ENCODE measurements at places on chromosomes 4 and X.

DNA sequence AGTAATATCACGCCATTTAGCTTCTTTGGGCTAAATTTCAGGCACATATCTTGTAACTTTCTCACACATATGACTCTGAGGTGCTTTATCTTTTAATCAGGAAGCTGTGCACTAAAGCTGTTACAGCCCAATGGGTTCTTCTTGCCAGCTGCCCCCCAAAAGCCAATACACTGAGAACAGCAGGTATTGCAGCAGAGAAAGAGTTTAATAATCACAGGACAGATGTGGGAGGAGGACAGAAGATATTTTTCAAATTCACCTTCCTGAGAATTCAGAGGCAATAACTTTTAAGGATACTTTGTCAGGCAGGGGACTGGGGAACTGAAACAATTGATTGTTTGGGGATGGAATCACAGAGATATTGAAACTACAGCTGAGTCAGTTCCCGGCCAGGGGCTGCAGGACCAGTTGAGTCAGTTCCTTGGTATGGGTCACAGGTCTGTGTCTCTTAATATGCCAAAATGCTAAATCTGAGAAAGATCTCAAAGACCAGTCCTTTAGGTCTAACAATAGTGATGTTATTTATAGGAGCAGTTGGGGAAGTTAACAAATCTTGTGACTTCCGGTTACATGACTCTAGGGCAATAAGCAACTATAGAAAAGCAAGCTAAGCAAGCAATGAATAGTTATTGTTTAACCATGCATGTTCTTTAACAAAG lies 28.1 kb downstream of the DDIT4L start:
- no peak for DNase-seq

DNA sequence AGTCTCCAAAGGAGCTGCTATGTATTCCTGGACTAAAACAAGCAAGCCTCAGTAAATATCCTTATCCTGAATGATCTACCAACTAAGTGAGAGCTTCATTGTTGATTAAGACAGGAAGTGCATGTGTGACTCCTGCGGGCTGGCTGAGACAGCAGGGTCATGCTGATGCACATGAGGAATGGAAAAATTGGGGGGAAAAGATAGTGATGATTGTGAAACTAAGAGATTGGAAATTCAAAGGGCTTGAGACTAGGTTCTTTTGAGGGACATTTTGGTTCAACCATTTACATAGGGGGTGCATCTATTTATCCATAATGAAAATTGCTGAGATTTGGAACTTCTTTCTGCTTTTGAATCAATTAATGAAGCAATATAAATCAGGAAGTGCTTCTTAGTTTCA lies 61.1 kb upstream of the C1QTNF7 start:
- DNase-seq = no peak

GRCh38 chr4:10421344-10422055 lies 35.7 kb downstream of the ZNF518B start:
- DNase-seq = no peak

GRCh38 chr4:136861091-136861490 lies 671.2 kb downstream of the PCDH18 start:
- DNase-seq = no peak

- DNase-seq = peak; percentile 25
Observed at GRCh38 chr4:616911-617643, 8.3 kb upstream of the PDE6B start.

DNA sequence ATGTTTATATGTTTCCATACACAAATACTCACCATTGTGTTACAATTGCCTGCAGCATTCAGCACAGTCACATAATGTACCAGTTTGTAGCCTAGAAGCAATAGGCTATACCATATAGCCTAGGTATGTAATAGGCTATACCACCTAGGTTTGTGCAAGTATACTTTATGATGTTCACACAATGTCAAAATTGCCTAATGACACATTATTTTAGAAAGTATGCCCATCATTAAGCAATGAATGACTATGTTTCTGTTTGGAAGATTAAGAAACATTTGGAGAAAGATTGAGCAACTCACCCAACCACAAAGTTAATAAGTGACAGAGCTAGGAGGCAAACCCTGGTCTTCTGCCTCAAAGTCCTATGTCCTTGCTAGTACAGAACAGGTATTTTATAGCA lies 96.8 kb upstream of the GRIA3 start:
- DNase-seq = no peak

DNA sequence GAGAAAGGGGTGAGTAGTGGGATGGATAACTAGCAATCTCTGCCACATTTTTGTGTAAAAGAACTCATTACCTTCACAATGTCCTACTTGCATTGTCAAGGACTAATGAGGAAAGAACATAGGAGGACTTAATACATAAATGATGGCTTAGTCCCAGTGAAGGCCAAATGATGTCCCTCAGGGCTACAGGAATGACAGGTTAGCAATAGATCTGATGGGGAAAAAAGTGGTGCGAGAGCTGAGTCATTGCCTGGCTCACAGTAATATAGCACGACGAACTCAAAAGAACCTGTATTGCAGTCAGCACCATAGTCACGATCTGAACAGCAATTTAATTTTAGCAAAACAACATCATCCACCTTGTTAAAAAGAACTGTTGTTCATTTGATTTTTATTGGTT lies 70.9 kb upstream of the ARHGAP36 start:
- DNase-seq = no peak

- DNase-seq = no peak
Observed at GRCh38 chr4:104169437-104169836, 325.3 kb downstream of the CXXC4 start.

DNA sequence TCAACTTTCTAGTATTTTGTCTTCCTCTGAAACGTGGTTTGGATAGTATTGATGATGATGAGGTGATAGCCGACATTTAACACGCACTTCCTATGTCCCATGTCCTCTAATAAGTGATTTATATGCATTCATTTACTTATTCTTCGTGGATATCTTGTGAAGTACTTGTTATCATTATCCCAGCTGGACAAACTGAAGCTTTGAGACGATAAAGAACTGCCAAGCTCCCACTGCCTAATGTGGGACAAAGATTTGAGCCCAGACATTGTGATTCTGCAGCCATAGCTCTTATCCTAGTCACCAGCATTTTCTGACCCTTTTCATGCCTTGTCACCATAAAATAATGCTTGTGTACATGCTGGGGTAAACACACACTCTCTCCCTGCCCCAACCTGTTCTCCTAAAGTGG lies 92.5 kb downstream of the RAPGEF2 start:
- DNase-seq = no peak

DNA sequence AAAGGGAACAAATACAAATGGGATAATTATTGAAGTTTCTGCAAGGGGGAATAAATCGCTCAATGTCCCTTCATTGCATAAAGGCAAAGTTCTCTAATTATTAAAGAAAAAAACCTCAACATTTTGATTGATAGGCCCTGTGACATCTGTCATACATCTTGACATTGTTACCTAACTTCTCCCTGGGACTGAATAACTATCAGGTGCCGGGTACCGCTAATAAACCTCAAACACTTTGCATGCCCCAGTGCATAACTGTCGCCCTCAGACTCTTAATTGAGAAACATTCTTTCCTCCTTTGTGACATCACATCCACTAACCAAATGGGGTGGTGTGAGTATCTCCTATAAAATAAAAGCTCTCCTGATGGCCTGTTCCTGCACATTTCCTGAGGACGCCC lies at the start of gene ADAM29:
TSS of gene ADAM29 (plus strand) at position 301 of the 400 bp plus-strand sequence. CDS start 57,168 bp downstream, outside the sequence.
- DNase-seq = no peak

- no peak for DNase-seq
Observed at GRCh38 chrX:49106930-49107329, 16.6 kb downstream of the GPKOW start.

GRCh38 chr4:74638689-74639088 lies 155.6 kb downstream of the BTC start:
- DNase-seq = no peak

DNA sequence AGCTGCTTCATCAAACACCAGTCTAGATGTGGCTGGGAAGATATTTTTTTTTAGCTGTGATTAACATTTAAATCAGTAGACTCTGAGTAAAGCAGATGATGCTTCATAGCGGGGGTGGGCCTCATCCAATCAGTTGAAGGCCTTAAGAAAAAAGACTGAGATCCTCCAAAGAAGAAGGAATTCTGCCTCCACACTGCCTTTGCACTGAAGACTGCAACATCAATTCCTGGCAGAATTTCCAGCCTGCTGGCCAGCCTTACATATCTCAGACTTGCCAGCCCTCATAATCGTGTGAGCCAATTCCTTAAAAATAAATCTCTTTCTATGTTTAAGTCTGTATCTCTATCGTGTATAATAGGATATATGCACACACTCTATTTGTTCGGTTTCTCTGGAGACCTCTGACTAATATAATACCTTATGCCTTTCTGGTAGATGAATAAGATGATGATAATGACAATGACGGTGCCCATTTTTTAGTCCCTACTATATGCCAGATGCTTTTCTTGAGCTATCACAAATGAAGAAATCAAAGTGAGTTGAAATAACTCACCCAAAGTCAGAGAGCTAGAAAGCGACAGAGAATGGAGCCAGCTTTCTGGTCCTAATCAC lies 66.1 kb upstream of the SOD3 start:
- DNase-seq = no peak

DNA sequence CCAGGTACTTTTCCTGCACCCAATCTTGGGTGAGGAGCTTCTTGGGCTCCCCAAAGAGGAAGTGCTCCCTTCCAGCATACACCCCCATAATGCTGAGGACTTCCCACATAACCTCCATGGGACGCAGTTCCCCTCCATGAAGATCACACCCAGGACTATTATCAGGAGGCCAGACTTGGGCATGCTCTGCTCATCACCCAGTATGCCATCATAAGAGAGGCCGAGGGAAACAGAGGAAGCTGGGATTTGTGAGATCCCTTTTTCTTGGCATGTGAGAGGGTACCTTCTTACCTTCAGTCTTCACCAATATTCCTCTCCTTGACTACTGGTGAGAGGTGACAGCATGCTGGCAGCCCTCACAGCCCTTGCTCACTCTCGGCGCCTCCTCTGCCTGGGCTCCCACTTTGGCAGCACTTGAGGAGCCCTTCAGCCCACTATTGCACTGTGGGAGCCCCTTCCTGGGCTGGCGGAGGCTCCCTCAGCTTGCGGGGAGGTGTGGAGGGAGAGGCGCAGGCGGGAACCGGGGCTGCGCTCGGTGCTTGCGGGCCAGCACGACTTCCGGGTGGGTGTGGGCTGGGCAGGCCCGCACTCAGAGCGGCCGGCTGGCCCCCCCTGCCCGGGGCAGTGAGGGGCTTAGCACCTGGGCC lies 15.7 kb upstream of the HSFX1 start:
- DNase-seq = no peak

- no peak for DNase-seq
Observed at GRCh38 chr4:164512124-164512523, 241.8 kb upstream of the SMIM31 start.

- no peak for DNase-seq
Observed at GRCh38 chr4:14620567-14621141, 381.6 kb upstream of the CPEB2 start.

GRCh38 chr4:136392576-136392975 lies 1139.7 kb downstream of the PCDH18 start:
- no peak for DNase-seq

- no peak for DNase-seq
Observed at GRCh38 chrX:29397506-29397905, 810.3 kb downstream of the IL1RAPL1 start.
